ENCODE measurements at places on chromosomes 3 and 15. TPM values are rescaled to one million over a fixed set of nuclear protein-coding genes. Genes with fewer than 3 reads are reported as not detected.

The PARP15 gene
- total RNA-seq, result 0.51 TPM

The TRPM1 gene
- not detected for total RNA-seq

The DAPK2 gene
- 47.9 TPM for total RNA-seq

The DNAJB11 gene
- 26.5 TPM for total RNA-seq

- DNase-seq, result peak; percentile 48
Measured at GRCh38 chr3:5787861-5788488, 600.5 kb downstream of the EDEM1 start.

DNA sequence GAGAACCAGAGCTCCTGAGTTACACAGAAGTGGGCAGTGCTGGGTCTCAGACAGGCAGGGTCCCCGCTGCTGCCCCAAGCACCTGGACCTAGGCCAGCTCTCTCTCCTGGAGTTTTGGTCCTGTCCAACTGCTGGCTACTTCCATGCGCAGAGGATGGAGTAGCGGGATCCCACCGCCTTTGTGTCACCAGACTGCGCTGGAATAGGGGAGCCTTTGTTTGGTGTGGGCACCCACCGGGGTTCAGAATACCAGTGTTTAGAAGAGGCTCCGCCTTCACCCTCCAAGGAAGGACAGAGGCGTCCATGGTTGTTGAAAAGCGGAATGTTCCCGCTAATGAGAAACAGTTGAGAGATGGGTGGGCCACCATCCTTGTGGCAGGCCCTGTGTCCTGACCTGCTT lies 154.4 kb downstream of the DNAJB8 start:
- DNase-seq, result no peak

DNA sequence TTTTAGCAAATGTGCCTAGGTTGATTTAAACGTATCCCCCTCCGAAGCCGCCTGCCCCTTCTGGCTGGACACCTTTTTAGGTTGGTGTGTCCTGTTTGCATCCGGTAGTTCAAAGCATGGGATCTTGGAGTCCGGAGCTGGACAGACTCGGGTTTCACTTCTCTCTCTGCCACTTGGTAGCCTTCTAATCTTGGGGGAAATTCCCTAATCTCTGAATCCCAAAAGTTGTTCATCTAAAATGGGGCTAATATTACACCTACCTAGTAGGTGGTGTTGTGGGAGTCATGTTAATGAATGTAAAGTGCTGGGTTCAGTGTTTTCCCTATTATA lies 760 bp downstream of the FANCI start:
- DNase-seq, result no peak

Measured in Right ventricle myocardium inferior (tissue), 1 donor.